ENCODE measurements at places on chromosomes 13 and 19.
A peak's percentile ranks its signal among the peaks of the same experiment; 100 is the strongest.

DNA sequence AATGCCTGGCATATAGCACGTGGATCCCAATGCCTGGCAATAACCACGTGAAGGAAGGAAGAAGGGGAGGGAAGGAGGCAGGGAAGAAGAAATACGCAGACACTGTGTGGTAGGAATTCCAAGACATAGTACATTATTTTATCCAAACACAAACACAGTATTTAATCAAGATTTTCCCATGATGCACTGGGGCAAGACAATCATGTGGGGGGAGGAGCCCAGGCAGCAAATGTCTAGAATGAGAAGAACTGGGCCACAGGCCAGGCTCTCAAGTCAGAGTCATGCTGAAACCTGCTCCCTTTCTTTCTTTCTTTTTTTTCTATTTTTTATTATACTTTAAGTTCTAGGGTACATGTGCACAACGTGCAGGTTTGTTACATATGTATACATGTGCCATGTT lies 717.9 kb downstream of the UQCRFS1 start:
- no peak for DNase-seq

GRCh38 chr13:51698352-51698751 lies 105.6 kb downstream of the DHRS12 start:
- no peak for DNase-seq

- DNase-seq: no peak
These were observed 26.9 kb downstream of the TMED1 start for GRCh38 chr19:10808937-10809649.

DNA sequence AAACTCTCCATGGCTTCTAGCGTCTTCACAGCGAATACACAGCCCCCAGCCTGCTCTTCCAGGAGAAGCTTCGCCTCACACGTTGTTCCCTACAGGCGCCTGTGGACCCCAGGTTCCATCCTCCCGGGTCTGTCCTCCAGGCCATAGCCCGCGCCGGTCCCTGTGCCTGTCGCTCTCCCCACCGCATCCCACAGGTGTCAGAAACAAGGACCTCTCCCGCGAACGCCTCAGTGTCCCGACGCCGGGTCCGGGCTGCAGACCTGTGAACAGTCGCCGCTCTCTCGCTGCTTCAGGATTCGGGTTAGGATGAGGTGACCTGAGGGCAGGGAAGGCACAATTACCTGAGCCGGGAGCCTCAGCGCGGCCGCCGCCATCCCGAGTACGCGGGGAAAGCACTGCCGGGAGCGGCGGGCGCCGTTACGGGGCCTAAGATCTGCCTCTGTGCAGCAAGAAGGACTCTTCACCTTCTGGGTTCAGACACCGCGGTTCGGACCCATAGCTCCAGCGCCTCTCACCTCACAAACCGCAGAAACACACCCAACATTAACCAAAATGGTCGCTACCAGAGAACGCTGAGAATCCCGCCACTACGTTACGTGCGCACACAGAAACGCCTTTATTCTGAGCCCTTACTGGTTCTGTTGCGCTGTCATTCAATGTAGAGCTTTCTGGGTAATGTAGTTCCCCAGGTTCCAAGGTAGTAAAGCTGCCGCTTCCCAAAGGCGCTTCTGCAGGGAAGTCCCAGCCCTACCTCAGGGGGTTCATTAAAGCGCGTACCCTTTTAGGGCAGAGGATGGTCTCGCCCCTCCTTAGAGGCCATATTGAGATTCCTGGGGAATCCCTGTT lies at the start of gene ZNF418:
Gene ZNF418, minus strand, starts transcription at position 583 of the 846 bp plus-strand sequence. CDS start 1,580 bp downstream, outside the sequence.
- DNase-seq: peak; percentile 77

All from suppressor macrophage treated with lipopolysaccharide for 1 hour (primary cell).